ENCODE measurements at places on chromosomes 12 and 14. TPM values are rescaled to one million over a fixed set of nuclear protein-coding genes. Genes with fewer than 3 reads are reported as not detected.
A peak's percentile ranks its signal among the peaks of the same experiment; 100 is the strongest.

DNA sequence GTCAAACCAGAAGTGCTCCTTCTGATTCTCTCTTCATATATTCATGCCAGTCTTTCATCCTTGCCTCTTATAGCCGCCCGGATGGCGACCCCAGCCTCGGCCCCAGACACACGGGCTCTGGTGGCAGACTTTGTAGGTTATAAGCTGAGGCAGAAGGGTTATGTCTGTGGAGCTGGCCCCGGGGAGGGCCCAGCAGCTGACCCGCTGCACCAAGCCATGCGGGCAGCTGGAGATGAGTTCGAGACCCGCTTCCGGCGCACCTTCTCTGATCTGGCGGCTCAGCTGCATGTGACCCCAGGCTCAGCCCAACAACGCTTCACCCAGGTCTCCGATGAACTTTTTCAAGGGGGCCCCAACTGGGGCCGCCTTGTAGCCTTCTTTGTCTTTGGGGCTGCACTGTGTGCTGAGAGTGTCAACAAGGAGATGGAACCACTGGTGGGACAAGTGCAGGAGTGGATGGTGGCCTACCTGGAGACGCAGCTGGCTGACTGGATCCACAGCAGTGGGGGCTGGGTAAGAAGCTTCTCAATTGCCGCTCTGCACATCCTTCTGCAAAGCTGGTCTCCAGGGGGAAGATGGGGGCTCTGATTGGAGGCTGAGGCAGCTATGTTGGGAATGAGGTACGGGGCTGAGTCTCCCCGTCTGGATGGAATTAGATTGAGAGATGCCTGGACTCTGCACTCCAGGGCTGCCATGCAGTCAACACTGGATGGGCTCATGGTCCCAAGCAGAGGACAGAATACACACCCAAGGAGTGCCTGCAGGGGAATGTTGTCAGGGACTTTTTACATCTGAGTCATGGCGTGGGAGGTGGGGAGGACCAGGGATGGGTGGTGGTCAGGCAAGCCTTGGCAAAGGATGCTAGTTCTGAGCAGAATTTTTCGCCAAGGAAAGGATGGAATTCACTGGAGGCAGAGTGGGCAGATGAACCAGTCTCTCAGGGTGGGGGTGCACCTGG is 1.3 kb downstream of the BCL2L2 start:
- DNase-seq, result no peak

GRCh38 chr14:91173221-91173670 is 59.4 kb downstream of the DGLUCY start:
- peak; percentile 86 for DNase-seq

GRCh38 chr12:57110104-57111030 is 795 bp downstream of the STAT6 start:
- peak; percentile 70 for DNase-seq

DNA sequence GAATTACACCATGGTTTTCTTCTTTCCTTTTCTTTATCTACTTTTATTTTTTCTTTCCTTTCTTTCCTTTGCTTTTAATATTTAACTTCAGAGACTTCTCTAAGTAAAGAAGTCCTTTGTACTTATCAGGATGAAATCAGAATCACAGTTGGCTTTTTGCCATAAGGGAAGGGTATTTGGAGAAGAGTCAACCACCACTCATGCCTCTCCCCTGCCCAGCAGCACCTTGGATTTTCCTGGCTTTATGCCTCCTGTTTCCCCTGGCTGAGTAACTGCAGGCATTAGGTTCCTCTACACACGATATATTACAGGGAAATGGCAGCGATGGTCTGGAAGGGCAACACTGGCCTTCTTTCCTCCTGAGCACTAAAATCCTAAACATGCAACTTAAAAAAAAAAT is 266.4 kb upstream of the CAND1 start:
- DNase-seq, result no peak

Gene MFAP5
- 33.0 TPM for total RNA-seq

Gene NKX2-1
- not detected for total RNA-seq

DNA sequence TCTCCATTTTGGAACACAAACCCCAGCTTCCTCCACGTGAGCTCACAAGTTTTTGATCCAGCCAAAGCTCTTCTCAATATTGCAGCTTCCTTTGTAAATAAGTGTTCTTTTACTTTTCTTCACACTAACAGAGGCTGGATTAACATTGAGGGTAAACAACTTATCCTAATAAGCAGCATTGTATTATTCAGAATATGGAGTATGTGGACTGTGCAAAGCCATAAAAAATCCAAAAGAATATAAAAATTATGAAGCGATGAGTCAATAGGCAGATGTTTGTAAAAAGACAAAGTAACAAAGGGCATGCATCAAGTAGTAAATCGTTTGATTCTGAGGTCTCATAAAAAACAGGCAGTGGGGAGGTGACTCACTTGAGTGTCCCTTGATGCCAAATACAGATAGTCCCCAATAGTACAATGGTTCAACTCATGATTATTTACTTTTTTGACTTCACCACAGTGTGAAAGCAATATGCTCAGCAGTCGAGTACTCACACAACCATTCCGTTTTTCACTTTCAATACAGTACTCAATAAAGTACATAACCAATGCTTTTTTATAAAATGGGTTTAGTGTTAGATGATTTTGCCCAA is 23.1 kb upstream of the KCNK10 start:
- DNase-seq, result no peak

DNA sequence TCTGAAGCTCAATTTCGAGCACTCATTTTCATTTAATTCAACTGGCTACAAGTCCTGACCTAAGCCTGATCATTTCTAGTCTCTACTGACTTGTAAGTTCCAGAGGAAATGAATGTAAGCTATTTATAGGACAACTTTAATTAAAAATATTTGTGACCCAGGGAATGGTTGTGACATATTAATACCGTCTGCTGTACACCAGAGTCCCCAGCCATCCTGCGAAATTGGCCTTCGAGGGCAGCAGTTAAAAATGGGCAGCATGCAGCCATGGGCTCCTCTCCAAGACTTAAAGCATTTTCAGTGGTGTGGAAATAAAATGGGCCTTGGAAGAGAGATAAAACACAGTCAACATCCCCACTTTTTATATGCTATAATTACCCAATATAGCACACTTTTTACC is 30.7 kb upstream of the OVCH1 start:
- no peak for DNase-seq

GRCh38 chr12:52602552-52602951 is 1.3 kb upstream of the KRT72 start:
- no peak for DNase-seq

Gene C12orf50
- 0.08 TPM for total RNA-seq

DNA sequence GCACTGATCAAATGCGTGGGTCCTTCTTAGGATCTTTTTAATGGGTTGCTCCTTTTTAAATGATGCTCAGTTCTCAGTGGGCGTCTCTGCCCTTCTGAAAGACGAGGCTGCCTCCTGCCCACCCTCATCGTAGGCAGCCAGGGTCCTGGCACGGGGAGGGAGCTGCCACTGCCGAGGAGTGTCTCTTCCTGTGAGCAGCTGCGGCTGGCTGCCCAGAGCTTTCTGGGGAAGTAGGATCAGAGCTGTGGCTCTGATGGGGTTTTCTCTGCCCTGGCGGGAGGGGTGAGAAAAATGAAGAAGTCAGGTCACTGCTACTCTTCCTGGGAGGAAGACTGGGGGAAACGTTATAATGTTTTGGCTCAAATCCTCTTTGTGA is 31.1 kb upstream of the BEGAIN start:
- DNase-seq, result no peak

- no peak for DNase-seq
Observed at GRCh38 chr14:53601409-53601808, 355.2 kb downstream of the BMP4 start.

DNA sequence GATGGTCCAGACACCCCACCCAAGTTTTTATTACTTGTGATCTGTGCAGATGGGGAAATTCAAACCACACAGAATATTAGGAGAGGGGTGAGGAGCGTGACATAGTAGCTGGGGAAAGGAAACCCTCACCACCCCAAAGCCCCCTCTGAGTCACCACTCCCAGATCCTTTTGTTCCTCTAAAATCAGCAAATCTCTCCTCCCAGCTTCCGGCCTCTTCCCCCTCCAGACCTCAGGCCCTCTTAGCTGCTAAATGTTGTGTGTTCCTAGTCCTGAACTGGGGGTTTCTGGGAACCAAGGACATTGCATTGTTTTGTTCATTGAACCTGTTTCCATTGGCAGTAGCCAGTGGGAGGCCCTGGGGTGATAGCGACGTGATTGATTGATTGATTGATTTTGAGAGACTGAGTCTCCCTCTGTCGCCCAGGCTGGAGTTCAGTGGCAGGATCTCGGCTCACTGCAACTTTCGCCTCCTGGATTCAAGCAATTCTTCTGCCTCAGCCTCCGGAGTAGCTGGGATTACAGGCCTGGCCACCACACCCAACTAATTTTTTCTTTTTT is 5.9 kb upstream of the ORAI1 start:
- no peak for DNase-seq

Gene PPM1H
- 5.8 TPM for total RNA-seq

Gene IL31
- not detected for total RNA-seq

Gene COPS7A
- 84.3 TPM for total RNA-seq

- DNase-seq, result no peak
Observed at GRCh38 chr12:65662590-65662989, 161.7 kb upstream of the HMGA2 start.
